ENCODE measurements at places on chromosomes 2 and 18. TPM values are rescaled to one million over a fixed set of nuclear protein-coding genes. Genes with fewer than 3 reads are reported as not detected.

DNA sequence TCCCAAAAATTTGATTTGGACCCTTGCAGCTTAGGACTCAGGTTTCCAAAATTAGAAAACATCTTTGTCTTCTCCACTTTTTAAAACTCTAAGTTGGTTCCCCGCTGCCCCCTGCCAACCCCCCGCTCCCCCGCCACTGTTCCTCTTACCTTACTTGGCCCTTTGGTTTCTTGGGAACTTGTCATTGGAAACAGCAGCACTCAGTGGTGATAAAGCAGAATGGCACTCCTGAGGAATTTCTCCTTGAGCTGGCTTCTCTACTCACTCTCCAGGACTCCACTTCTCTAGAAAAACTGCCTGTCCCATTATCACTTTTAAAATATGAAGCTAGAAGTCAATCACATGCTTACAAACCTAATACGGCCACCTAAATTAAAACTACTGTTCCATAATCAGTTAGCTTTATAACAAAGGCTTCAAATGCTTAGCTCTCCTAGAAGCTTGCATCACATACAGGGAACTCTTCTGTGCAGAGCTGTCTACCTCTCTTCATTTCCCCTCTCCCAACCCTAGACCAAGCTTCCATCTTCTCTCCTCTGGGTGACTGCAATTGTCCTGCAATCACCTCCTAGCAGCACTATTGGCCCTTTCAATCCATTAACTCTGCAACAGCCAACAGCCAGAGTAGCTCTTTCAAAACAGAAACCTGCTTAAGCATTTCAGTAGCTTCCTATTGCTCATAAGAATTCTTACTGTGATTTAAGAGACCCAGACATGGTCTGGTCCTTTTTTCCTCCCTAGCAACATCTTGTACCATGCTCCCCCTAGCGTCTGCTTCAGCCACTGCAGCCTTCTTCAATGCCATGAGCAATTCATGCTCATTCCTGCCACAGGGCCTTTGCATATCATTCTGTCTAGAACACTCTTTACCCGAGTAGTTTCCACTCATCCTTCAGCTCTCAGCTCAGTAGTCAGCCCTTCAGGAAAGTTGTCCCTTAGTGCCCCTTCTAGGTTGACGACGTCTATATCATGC is 15.2 kb upstream of the PLEKHM3 start:
- H3K4me1 ChIP-seq = no peaks in the 10 kb centered on the region
- peak; percentile 80 for DNase-seq
- H3K36me3 ChIP-seq = no peaks in the 10 kb centered on the region
- H3K4me3 ChIP-seq = no peak overlapping the region
- no peak overlapping the region for H3K27ac ChIP-seq

DNA sequence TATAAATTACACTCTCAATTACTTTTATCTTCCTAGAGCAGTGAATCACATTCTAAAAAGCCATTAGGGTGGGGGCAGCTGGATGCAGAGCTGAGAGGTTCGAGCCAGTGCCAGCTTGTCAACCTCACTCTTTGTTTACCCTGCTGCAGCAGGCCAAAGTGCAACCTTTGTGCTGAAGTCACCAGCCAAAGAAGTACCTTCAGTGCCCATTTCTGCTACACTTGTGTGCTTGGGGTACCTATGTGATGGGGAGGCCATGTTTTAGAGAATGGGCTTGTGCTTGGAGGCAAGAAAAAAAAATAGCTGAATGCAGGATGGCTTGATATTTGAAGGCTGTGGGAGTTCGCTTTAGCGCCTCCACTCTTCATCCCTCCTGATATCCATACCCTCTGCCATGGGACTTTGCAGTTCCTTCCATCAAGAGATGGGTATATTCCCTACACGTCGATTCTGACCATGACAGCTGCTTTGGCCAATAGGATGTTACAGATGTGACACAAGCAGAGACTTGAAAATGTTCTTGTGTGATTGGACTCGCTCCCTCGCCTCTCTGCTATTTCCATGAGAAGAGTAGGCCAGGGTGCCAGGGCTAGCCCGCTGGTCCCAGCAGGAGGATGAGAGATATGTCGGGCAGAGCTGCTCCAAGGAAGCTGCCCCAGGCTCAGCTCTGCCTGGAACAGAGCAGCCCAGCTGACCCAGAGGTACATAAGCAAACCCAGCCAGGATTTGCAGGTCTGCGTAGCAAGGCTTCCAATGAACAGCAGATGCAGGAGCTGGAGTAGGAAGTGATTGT is 12.7 kb upstream of the FZD5 start:
- no peak for DNase-seq
- no peaks in the 10 kb centered on the region for H3K4me1 ChIP-seq
- no peak overlapping the region for H3K27ac ChIP-seq
- H3K27me3 ChIP-seq = peaks cover 13% of the 10 kb centered on the region
- H3K4me3 ChIP-seq = no peak overlapping the region

DNA sequence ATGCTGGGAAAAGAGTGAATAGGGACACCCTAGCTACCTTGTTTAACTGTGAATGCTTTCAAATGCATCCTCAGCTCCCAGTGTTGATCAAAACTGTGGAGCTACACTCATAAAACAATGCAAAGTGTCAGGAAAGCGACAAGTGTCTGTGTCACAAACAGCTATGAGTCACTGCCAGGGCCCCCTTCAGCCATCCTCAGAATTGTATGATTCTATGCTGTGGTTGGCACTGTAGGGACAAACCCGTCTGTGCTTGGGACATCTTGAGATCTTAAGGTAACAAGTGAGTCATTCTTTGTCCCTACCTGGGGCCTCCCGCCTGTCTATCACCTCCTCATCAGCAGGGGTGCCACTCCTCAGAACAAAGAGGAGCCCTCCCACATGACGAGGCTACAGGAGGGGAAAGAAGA is 42.4 kb downstream of the KLF7 start:
- H3K27ac ChIP-seq = no peak overlapping the region
- no peaks in the 10 kb centered on the region for H3K27me3 ChIP-seq
- peaks cover 37% of the 10 kb centered on the region for H3K4me1 ChIP-seq
- DNase-seq = no peak

- H3K27me3 ChIP-seq = no peaks in the 10 kb centered on the region
- no peak overlapping the region for H3K27ac ChIP-seq
- no peaks in the 10 kb centered on the region for H3K36me3 ChIP-seq
- H3K4me3 ChIP-seq = no peak overlapping the region
- no peak for DNase-seq
- H3K4me1 ChIP-seq = no peaks in the 10 kb centered on the region
These were observed 24.3 kb upstream of the CDH20 start for GRCh38 chr18:61308795-61309393.

DNA sequence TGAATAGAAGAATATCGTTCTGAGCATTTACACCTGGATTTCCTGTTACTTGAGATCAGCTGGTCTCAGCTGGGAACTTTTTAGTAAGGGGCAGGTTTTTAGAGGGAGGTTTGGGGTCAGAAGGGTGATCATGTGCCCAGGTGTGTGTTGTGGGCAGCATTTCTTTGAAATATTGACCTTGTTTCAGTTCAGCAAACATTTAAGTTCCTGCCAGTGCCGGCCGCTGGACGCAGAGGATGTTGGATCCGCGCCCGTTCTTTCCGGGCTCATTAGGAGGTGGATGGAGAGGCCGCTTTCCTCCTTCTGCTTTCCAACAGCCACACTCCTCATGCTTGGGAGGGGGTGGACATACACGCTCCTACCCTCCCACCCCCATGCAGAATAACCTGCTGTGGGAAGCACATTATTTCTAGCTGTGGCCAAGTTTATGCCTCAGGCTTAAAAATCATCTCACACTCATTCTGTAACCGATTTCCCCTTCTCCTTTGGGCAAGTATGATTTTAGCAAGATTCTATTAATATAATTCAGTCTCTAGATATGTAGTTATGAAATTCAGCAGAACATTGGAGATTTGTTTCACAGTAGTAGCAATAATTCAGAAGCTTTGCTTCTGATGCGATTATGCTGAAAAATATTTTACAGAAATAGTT is 131.4 kb downstream of the ZNF236 start:
- H3K27me3 ChIP-seq = no peaks in the 10 kb centered on the region
- H3K27ac ChIP-seq = no peak overlapping the region
- H3K4me3 ChIP-seq = no peak overlapping the region
- H3K36me3 ChIP-seq = peaks cover 41% of the 10 kb centered on the region

GRCh38 chr2:120907822-120908221 is 172.2 kb downstream of the GLI2 start:
- no peaks in the 10 kb centered on the region for H3K4me1 ChIP-seq
- H3K27ac ChIP-seq = no peak overlapping the region
- no peak for DNase-seq
- no peak overlapping the region for H3K4me3 ChIP-seq
- no peaks in the 10 kb centered on the region for H3K27me3 ChIP-seq

- H3K4me1 ChIP-seq = no peaks in the 10 kb centered on the region
- H3K4me3 ChIP-seq = no peak overlapping the region
- peaks cover 45% of the 10 kb centered on the region for H3K36me3 ChIP-seq
- H3K27ac ChIP-seq = no peak overlapping the region
- DNase-seq = no peak
These were observed 21.9 kb downstream of the ELMOD3 start for GRCh38 chr2:85376291-85377065.

GRCh38 chr2:202290316-202290715 is 24.8 kb downstream of the NOP58 start:
- H3K4me1 ChIP-seq = no peaks in the 10 kb centered on the region
- H3K4me3 ChIP-seq = no peak overlapping the region
- peaks cover 48% of the 10 kb centered on the region for H3K36me3 ChIP-seq
- H3K27ac ChIP-seq = no peak overlapping the region
- DNase-seq = no peak
- no peaks in the 10 kb centered on the region for H3K27me3 ChIP-seq

- H3K4me1 ChIP-seq = peaks cover 11% of the 10 kb centered on the region
- no peak overlapping the region for H3K4me3 ChIP-seq
- peaks cover 68% of the 10 kb centered on the region for H3K27me3 ChIP-seq
- no peak overlapping the region for H3K27ac ChIP-seq
These were observed 1.9 kb upstream of the CRACDL start for GRCh38 chr2:98937906-98938305.

DNA sequence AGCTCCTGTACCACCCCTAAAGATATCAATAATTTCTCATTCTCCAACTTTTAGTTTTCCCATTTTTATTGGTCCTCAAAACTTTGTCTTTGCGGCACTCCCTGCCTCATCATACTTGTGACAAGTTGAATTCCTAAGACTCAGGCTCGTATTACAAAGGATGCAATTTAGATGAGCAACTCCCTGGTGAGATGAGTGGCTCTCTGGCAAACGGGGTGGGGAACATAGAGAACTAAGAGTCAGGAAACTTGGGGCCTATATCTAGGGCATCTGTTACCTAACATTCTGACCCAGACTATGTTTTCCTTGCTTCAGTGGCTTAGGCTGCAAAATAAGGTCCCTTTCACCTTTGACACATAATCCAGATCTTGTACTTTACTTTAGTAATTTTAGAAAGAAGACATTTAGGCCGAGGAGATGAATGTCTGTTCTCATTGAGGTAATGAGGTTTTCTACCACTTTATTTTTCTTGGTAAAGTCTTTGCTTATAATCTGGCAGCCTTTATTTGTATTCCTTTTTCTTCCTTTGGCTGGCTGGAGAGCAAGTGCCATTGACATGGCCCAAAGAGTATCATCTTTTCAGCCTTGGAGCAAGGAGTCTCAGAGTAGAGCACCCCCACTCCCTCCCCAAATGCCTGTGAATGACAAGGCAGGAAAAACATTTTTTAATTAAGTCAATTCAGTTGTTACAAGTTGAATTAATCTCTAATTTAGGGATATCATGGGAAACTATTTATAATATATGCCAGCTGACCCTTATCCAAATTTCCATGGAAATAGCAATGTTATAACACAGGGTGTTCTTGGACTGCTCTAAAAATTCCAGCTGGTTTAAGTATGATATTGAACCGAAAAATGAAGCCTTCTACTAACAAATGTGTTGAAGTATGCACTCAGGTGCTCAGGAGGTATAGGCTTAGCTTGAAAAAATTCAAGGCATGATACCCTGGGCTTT is 15.2 kb downstream of the TSPYL6 start:
- H3K4me3 ChIP-seq = no peak overlapping the region
- no peak for DNase-seq
- H3K36me3 ChIP-seq = no peaks in the 10 kb centered on the region
- no peaks in the 10 kb centered on the region for H3K27me3 ChIP-seq
- no peak overlapping the region for H3K27ac ChIP-seq
- H3K4me1 ChIP-seq = no peaks in the 10 kb centered on the region

Gene PFN4
- total RNA-seq = not detected

- H3K4me3 ChIP-seq = no peak overlapping the region
- no peaks in the 10 kb centered on the region for H3K27me3 ChIP-seq
- no peaks in the 10 kb centered on the region for H3K4me1 ChIP-seq
- H3K27ac ChIP-seq = no peak overlapping the region
- H3K36me3 ChIP-seq = no peaks in the 10 kb centered on the region
These were observed 36.4 kb downstream of the SCN1A start for GRCh38 chr2:166091439-166091838.

GRCh38 chr2:34979148-34979547 is 1376.4 kb upstream of the CRIM1 start:
- H3K27me3 ChIP-seq = no peaks in the 10 kb centered on the region
- H3K36me3 ChIP-seq = no peaks in the 10 kb centered on the region
- H3K4me1 ChIP-seq = no peaks in the 10 kb centered on the region
- H3K27ac ChIP-seq = no peak overlapping the region
- no peak overlapping the region for H3K4me3 ChIP-seq
- DNase-seq = no peak

Gene COL6A3
- total RNA-seq = 0.92 TPM

Data from activated CD4-positive, alpha-beta T cell treated with anti-CD3 and anti-CD28 coated beads, Interleukin-2, amount 10 ng/mL, durations not matched to agents 7 days and 5 days (primary cell).